Chondrocyte (in vitro differentiated cells): ENCODE measurements at places on chromosomes 12 and 14. TPM values are rescaled to one million over a fixed set of nuclear protein-coding genes. Genes with fewer than 3 reads are reported as not detected.

GRCh38 chr14:89641495-89642175 is 224.6 kb upstream of the FOXN3 start:
- DNase-seq: no peak

DNA sequence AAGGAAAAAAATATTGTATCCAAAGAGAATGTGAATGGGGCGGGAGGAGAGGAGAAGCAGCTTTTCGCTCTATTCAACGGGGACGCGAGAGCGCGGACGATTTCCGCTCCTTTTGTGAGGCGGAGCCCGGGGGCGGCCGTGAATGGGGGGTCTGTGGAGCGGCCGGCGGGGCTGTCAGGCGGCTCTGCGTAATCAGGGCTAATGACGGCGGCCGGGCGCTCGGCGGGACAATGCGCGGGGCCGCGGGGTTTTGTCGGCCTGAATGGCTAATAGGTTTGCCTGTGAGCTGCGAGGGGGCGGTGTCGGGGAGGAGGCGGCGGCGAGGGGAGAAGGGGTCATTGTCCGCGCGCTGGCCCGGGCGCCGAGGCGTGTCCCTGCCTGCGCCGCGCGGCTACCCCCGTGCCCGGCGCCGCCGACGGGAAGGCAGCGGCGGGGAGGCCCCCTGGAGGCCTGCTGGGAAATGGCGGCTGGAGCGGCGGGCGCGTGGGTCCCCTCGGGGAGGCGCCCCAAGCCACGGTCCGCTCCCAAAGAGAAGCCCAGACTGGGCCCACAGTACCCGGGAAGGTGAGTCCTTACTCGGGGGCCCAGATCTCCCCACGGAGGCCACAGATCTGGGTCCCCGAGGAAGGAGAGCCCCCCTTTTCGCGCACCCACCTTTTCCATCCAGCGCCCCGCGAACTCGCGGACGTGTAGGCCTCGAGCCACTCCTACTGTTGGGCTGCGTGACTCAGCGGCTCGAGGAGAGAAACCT is 6.0 kb downstream of the SIX6 start:
- peak; percentile 79 for DNase-seq

DNA sequence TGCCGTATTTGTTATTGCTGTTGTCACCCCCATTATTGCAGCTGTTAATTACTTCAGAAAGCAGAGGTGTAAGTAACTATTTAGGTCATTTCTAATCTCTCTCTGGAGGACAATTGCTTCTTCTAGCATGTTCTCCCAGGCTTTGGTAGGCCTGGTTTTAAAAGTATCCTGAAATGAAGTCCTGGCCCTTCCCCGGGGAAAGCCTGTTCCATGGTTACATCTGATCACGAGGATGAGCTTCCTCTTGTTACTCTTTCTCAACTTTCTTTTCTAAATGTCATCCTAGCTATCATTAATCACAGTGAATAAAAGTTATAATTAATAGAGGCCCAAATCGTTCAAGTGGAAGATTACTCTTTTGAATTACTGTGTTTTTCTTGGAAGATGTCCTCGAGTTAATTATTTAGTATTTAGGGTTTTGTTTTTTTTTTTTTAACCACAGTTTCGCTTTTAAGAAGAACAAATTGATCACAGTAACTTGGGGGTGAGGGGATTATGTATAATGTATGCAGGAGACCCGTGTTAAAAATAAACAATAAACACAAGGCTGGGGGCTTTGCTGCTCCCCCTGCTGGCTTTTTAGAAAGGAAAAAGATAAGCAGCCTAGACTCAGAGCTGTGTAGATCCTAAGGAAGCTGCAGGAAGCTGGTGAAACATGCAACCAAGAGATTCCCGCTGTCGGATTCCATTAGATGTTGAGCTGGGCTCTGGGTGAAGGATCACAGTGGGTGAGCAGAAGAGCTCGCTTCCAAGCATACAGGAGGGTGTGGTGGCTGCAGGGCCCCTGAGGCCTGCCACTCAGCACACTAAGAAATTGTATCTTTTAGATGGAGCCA is 420.1 kb downstream of the FUT8 start:
- no peak for DNase-seq

DNA sequence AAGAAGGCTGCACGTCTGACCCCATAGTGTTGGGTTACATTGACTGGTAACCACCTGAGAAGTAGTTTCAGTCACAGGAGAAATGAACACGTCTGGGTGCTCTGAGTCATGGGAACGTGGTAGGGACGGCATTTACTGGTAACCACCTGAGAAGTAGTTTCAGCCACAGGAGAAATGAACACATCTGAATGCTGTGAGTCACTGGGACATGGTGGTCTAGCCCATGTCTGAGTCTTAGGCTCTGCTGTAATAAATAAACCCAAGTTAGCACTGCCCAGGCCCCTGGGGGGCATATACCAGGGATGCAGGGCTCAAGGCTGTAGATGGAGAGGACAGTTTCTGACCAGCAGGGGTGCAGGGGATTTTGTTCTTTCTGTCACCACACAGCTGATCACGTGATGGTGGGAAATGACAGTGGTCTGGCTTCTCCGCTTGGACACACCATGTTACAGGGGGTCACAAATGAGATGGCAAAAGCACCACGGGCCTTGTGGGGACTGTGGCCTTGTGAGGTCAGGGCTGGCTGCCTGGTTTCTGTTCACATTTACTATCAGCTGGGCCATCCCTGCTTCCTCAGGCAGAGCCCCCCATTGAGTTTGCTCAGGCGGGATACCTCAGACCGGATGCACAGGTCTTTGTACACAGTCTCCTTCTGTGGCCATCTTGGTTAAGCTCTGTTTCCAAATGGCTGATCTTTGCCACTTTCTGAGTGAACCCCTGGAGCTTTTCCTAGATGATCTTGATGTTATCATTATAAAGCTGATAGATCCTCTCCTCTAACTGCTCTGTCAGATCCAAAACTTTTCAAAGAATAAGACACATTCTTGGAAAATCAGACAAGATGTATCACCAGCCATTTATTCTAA is 9.8 kb upstream of the C12orf42 start:
- DNase-seq: no peak

GRCh38 chr12:30902001-30902400 is 24.5 kb upstream of the TSPAN11 start:
- DNase-seq: no peak

DNA sequence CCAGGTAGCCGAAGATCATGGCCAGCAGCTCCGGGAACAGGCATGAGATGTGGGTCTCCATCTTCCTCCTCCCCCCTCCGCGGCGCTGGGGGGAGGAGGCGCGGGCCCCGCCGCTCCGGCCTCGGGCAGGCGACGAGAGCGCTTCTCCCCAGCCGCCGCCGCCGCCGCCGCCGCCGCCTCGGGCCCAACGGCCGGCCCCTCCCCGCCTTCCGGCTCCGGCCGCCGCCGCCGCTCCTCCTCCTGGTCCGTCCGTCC is 448 bp downstream of the FBXL14 start:
- DNase-seq: no peak

GRCh38 chr14:21227981-21228380 is 41.3 kb downstream of the HNRNPC start:
- DNase-seq: no peak

GRCh38 chr12:38904537-38905479 is 583 bp downstream of the CPNE8 start:
- peak; percentile 86 for DNase-seq

GRCh38 chr12:13101821-13102375 is 1.6 kb downstream of the GSG1 start:
- DNase-seq: no peak

DNA sequence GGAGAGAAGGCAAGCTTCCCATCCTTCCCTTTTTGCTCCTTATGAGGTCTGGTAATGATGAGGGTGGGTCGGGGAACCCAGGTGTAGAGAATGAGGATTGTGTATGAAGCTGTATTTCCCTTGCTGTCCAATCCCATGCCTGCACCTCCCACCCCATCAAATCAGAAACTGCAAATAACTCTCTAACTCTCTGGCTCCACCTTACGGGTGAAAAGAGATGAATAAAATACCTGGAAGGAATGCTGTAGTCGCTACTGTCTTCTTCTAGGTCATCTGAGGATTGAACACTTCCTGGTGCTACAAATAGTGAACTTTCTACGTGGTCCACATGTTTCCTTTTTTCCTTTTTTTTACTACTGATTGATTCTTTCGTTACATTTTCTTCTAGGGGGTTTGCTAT is 38.9 kb upstream of the DICER1 start:
- DNase-seq: no peak

DNA sequence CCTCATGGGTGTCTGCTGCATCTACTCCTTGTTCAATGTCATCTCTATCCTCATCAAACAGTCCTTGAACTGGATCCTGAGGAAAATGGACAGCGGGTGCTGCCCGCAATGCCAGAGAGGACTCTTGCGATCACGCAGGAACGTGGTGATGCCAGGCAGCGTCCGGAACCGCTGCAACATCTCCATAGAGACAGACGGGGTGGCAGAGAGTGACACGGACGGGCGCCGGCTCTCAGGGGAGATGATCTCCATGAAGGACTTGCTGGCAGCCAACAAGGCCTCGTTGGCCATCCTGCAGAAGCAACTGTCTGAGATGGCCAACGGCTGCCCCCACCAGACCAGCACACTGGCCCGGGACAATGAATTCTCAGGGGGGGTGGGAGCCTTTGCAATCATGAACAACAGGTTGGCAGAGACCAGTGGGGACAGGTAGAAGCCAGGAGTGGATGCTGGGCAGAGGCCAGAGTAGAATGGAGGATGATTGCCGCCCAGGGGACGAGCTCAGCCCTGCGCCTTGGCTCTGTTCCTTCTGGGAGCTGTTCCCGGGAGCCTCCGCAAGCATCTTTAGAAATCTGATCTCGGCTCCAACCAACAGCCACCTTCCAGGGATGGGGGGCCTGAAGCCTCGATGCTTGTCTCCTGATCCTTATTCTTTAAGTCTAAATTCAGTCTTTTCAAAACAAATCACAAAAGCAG is 71.6 kb upstream of the PSMC1 start:
- DNase-seq: no peak

GRCh38 chr14:89399157-89399556 is 17.9 kb downstream of the FOXN3 start:
- no peak for DNase-seq

DNA sequence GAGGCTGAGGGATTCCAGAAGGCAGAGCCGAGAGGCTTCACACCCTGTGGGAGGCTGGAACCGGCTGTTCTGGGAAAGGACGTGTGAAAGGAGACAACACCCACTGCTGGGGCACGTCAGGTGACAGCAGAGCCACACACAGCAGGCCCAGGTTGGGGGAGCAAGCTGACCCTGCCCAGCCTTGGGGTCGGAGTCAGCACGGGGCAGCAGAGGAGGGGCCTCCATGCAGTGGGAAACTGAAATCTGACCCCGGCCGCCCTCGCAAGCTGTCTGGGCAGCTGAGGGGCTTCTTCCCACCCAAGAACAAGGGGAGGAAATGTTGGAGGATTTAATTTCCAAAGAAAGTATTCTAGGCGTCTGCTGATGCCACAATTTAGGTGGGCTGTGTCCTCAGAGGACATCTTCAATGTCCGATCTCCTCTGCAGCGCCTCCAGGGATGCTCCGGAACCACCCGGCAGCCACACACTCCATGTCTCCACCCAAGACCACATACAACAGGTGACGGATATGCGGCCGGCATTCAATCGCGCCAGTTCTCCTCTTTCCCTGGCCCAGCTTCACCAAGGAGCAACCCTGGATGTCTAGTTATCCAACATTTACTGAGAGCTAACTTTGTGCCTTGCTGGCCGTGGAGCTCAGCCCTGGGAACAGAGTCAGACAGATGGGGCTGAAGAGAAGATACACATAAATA is 30.7 kb downstream of the SNRNP35 start:
- DNase-seq: no peak

- no peak for DNase-seq
Measured at GRCh38 chr12:9727813-9728212, 5.1 kb downstream of the CLECL1 start.

GRCh38 chr12:53585448-53586125 is 40.6 kb downstream of the ATF7 start:
- no peak for DNase-seq

- DNase-seq: peak; percentile 78
Measured at GRCh38 chr14:104393898-104394381, 185.6 kb upstream of the C14orf180 start.

GRCh38 chr14:28823245-28823644 is 56.7 kb downstream of the FOXG1 start:
- no peak for DNase-seq

- no peak for DNase-seq
Measured at GRCh38 chr14:26286913-26287205, 311.0 kb downstream of the NOVA1 start.

DNA sequence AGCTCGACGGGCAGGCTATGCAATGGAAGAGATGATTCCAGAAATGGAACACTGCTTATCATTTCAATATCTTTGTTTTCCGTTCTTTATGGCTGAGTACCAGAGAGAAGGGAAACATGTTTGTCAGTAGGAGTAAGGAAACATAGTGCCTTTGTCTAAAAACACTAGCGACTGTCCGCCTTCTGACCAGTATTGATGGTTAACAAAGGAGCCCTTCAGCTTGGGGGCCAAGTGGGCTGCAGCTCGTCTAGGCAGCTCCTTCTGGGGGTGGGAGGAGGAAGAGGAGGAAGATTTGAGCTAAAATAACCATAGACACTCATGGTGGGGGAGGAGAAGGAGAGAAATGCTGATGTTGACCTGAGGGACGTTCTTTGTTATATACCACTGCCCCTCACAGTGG is 15.0 kb downstream of the COQ5 start:
- DNase-seq: no peak

DNA sequence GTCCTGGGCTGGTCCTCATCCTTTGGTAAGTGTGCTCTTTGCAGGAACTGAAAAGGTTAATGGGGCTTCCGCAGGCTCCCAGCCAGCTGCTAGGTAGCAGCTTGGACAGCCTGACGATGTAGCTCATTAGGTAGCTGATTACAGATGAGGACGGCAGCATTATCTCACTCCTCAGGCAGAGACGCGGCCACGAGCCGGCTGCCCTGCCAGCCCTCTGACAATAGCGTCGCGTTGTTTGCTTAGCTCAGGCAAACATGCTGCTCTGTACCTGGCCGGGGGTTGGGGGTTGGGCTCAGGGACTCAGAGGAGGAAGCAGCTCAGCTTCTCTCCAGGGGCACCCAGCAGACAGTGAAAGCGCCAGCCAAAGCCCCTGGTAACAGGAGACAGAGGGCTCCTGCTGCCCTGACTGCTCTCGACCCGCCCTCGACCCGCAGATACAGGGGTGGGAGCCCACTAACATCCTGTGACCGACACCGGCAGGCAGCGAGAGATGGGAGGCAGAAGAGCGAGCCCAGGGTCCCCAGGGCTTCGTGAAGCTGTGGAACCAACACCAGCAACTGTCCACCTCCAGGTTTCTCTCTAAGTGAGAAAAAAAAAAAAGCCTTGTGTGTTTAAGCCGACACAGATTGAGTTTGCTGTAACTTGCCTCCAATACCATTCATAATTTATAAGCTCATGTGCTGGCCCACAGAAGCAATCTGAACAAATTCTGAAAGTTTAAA is 53.4 kb upstream of the DLK1 start:
- no peak for DNase-seq

HSPB8 gene
- 14.2 to 31.3 TPM (median 29.4 TPM) in 3 replicates for total RNA-seq

MIA2 gene
- 23.0 to 27.3 TPM (median 26.6 TPM) in 3 replicates for total RNA-seq

METTL17 gene
- 34.4 to 50.1 TPM (median 41.1 TPM) in 3 replicates for total RNA-seq

TXNDC16 gene
- 6.4 to 11.2 TPM (median 7.2 TPM) in 3 replicates for total RNA-seq

GPR68 gene
- total RNA-seq: 0.42 to 4.1 TPM (median 0.46 TPM) in 3 replicates

RND1 gene
- 0.99 to 1.5 TPM (median 1.1 TPM) in 3 replicates for total RNA-seq

AQP6 gene
- not detected in 3 replicates for total RNA-seq

GUCY2C gene
- not detected in 3 replicates for total RNA-seq

DACT1 gene
- 120 to 326 TPM (median 318 TPM) in 3 replicates for total RNA-seq

CCDC198 gene
- 0.13 TPM in 1 of 3 replicates, not detected in the others for total RNA-seq

HCAR2 gene
- total RNA-seq: not detected in 3 replicates

COX8C gene
- total RNA-seq: not detected in 3 replicates
